ENCODE measurements at places on chromosomes 5 and 9.

GRCh38 chr5:134813407-134813806 lies 32.4 kb upstream of the C5orf24 start:
- no peak for DNase-seq

DNA sequence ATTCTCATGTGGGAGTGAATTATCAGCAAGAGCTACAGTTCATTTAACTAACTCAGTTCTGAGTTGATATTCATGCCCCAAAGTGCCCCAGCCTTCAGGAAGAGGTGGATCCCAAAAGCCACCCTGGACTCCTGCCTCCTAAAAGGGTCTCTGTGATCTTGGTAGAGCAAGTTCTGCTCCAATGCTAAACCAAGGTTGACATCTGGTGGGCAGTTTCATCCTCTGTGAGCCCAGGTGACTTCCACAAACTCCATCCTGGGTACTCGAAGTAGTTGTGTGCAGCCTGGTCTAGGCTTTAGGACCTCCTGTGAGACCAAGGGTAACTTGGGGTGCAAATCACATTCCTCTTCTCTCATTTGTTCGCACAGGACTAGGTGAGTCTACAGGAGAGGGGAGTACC lies 816.8 kb downstream of the MTRR start:
- no peak for DNase-seq

DNA sequence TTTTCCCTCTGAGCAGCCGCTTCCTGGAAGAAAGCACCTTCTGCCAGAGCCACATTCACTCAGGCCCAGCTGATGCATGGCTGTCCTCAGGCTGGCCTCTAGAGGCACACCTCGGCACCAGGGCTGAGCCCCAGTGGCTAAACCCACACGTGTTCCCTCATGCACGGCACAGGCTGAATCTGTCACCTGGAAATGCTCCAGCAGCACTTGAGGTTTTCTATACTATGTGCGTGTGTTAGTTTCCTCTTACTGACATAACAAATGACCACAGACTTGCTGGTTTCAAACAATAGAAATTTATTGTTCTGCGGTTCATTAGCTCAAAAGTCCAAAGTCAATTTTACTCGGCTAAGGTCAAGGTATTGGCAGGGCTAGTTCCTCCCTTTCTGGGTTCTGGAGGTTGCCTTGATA lies 141.4 kb downstream of the LRRC70 start:
- DNase-seq, result peak; percentile 29

DNA sequence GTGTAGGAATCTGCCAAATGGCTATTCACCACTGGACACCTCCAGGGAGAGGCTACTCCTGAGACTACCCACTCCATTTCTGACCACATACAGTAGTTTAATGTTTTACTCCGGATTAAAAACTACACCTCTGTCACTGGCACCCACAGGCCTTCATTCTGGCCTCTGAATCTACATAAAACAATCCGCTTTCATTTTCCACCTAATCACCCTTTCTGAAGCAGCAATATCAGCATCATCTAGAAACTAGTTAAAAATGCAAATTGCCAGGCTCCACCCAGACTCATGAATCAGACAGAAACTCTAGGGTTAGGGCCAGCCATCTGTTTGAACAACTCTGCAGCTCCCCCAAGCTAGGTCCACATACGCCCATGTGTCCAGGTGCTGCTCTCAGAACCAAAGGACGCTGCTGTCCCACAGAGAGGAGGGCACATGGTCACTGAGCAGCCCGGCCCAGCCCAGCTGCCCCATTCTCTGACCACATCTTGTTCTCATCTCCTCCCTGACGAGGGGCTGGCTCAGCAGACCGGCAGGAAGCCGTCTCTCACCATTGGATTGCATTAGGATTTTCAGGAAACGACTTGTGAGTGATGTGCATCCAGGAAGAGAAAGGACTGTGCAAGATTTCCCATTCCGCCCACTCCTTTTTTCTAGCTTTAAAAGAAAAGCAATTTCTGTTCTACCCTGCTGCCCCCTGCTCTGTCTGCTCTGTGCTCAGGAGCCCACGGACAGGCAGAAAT lies 34.7 kb downstream of the ADAM19 start:
- no peak for DNase-seq

DNA sequence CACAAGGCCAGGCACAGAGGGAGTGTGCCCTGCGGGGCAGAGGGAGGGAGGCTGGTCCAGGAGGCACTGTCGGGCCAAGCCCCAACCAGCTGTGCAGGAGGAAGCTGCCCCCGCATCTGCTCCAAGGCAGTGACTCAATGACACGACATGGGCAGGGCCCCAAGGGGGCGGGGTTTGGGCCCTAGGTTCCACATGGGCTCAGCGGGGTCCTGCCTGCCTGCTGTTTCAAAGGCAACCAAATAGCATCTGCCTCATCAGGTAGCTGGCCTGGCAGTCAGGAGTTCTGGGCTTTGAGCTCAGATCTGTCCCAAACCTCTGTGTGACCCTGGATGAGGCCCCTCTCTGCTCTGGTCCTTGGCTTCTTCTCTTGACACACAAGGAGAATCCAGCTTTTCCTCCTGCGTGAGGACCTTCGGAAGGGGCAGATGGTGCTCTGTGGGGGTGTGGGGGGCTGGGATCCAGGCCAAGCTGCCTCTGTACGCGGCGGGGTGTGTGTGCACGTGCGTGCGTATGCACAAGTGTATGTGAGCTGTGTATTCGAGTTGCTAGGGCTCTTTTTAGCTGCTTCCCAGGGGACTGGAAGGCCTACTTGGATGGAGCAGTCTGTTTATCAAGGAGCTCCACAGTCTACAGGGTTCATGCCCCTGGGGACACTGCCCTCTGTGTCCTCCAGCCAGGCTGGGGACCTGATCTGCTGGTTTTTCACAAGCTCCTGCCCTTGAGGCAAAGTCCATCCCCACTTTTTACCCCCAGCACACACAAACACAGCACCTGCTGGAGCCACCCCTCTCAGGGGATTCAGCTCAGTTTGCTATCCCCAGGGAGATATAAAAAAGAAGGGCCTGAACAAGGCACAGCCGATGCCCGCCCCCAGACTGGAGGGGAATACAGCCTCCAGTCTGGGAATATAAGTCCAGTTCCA lies 138.9 kb downstream of the RGS3 start:
- DNase-seq, result no peak

DNA sequence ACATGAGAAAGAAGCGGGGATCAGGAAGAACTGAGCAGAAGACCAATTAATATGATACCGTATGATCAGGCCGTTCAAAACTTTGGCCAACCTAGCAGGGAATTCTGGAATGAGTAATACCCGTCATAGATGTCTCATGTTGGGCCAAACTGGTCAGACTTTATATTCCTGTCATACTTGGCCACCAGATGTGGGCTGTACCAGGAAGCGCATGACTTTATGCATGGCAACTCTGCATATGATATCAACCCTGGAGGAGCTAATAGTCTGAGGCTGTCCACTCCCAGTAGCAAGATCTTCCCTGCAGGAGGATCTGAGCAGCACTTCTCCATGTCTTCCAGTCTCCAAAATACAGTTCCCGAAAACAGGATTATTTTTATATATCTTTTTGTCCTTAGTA lies 68.5 kb upstream of the NAA35 start:
- no peak for DNase-seq

GRCh38 chr9:76654051-76654461 lies 110.2 kb upstream of the PCA3 start:
- DNase-seq, result no peak

DNA sequence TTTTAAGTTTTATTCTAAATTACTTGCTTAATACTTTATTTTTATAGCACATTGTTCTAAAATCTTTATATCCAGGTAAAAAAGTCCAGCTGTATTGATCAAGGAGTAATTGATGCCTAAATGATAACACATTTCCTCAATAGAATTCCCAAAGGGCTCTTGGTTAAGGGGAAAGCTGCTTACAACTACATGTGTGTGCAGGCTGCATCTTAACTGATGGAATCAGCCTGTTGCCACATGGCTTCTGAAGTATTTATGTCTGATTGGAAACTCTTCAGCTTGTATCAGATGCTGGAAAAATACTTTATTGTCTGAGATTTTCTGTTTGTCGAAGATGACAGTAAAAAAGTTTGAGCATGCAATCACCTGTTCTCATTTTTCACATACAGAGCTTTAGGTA lies 182.6 kb downstream of the FBXL7 start:
- DNase-seq, result no peak

GRCh38 chr9:137281345-137282116 lies 4.0 kb downstream of the TOR4A start:
- DNase-seq, result no peak

DNA sequence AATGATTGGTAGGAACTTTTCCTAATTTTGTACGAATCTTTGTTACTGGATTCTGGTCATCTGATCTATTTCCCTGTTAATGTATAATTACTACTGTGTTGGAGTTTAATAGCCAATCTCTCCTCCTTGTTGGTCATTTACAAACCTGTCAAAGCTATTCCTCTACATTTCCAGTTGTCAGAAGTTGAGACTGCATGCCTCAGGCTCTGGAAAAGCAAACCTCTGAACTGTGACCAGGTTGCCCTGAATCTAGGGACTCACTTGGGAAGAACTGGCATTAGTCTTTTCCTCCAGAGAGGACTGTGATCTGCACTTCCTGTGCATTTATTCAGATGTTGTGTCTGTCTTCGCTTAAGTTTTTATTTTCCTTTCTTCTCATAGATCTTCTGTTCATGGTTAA lies 16.1 kb downstream of the PDLIM4 start:
- no peak for DNase-seq

DNA sequence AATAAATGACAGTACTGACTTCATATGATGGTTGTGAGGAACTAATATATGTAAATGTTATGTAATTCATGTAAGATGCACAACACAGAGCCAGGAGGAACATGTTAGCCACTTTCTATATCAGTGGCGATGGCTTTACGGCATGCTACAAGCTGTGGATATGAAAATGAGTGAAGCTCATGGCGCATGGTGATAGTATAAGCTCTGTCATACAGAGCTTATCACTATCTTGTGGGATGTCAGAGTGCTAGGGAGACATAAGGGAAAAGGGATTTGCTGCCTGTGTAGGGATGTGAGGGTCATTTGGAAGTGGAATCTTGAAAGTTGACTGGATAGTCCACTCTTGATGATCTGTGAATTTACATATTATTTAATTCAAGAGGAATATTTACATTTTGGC lies 13.6 kb downstream of the CPEB4 start:
- DNase-seq, result no peak

- DNase-seq, result no peak
These were observed 4.8 kb downstream of the CCL19 start for GRCh38 chr9:34686231-34686630.

- DNase-seq, result no peak
These were observed 91.4 kb downstream of the VCAN start for GRCh38 chr5:83562791-83563557.

DNA sequence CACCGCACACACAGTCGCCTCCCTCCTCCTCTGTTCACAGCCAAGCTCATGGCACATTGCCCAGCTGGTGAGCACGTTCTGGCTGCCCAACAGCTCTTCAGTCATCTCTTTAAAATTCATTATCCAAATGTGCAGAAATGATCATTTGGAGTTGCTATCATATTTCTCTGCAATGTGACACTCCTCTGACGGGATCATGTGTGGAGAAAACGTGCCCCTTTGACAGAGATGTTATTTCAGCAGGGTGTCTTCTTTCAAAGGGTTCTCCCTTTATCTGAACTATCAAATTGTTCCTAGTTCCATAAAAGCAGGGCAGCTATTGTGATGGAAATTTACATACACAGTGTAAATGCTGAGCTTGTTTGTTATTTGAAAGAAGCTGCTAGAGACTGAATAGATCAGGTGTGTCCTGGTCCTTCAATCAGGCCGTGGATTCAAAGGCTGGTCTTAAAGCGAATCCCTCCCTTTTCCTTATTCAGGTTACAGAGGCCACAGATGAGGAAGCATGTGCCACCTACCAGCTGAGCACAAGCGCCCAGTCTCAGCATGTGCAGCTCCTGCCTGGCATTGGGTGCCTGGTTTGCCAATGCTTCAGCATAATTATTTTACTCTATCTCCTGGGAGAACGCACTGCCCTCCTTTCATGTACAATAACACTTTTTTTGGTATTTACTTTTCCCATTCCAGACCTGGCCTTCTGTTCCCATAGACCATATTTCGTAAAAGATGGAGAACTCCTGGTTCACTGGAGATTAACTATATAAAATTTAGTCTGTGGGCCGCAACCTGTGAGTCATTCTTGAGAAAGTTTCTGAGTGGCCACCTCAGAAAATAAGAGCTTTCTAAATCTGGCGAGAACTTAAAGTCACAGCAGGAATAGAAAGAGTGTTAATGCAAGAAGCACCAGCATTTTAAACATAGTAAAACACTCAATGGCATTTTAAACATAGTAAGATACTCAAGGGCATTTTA lies 433.7 kb downstream of the ENC1 start:
- no peak for DNase-seq

DNA sequence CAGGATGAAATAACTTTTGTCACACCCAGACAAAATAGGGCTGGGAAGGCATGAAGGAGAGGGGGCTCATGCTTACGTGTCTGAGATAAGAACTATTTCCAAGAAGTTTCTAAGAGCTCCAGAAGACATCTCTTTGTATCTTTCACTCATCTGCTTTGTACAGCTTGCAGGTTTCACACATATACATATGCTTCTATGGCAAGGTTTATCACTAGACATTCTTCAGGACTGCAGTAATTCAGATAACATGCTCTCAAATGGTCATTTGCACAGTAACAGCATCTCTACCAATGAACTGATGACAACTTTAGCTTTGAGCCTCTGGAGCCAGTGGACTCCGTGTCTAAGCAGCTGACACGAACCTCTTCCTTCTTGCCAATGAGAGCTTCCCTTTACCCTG lies 3.2 kb downstream of the OR1J1 start:
- no peak for DNase-seq

DNA sequence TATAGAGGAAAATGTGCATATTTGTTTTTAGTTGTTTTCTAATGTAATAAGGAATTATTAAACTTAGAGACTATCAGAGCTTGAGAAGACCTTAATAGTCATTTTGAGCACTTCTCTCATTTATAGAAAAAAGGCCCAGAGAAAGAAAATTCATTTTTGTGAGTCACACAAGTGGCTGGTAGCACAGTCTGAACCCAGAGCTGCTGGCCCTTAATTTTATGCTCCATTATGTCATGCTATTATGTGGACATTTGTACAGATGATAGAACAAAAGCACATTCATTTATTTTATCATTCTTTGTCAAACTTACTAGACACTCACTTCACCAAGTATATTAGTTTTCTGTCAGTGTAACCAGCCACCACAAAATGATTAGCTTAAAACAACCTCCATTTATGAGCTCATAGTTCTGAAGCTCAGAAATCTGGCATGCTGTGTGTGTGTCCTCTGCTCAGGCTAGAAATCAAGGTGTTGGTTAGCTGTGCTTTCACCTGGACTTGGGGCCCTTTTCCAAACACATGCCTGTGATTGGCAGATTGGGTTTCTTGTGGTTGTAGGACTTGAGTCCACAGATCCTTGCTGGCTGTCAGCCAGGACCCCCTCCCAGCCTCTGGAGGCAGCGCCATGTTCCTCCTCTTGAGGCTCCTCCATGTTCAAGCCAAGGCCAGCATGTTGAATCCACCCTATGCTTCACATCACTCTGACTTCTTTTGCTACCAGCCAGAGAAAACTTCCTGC lies 188.9 kb downstream of the ARHGAP26 start:
- DNase-seq, result no peak

DNA sequence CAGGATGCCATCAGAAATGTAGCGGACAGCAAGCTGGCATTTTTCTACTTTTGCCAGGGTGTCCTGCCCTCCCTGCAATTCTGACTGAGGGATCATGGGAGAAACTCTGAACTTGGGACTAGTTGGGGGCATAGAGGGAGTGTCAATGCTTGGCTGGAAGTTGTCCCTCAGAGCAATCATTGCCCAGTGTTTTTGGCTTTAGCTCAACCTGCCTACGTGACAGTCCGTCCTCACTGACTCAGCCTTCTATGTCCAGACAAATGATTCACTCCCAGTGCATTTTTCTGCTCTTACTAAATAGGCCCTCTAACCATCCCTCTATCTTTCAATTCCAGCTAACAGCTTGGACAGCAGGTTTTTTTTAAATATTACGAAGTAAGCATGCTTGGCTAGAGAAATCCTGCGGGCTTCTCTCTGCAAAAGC lies 627.4 kb downstream of the TLR4 start:
- no peak for DNase-seq
